ENCODE measurements at places on chromosomes 3 and 15.

DNA sequence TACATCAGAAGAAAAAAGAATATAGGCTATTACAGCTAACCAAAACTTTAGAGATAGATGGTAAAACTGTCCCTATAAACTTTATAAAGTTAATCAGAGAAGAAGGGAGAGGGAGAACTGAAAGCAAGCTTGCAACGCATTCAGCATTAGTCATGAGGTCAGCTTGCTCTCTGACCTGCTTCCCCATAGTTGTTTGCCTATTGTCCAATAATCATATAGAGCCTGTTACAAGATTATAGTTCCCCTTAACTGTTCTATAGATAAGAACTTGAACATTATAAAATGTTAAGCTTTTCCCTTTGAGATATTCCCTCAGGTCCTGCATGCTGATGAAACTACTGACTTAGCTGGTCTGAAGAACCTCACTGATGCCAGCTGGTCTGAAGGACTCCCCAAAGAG is 74.5 kb downstream of the CPNE4 start:
- DNase-seq, result no peak

- DNase-seq, result no peak
Observed at GRCh38 chr15:66139591-66140207, 113.9 kb downstream of the MEGF11 start.

DNA sequence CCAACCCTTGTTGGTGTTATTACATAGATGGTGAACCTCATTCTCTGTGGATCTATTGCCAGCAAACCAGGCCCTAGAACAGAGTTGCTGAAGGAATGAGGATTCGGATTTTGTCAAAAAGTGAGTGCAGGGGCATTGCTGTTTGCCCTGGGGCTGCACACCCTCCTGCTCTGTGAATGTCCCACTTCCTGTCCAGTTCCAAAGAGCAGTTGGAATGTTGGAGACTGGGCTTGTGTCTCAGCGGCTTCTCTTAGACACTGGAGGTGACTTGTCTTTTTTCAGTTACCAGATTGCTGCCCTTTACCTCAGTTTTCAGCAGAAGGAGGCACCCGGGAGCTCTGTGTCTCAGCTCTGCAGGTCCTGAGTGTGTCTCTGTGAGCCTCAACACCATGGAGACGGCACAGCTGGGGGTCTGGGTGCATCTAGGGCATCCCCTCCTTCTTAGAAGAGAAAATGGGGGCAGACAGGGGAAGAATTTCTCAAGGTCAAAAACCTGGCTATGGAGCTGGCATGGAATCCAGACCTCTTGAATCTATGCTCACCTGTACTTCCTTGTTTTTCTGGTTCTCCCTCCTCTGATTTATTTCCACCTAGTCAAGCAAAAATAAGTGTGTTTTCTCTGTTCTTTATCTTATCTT is 46.3 kb downstream of the LIMD1 start:
- no peak for DNase-seq

DNA sequence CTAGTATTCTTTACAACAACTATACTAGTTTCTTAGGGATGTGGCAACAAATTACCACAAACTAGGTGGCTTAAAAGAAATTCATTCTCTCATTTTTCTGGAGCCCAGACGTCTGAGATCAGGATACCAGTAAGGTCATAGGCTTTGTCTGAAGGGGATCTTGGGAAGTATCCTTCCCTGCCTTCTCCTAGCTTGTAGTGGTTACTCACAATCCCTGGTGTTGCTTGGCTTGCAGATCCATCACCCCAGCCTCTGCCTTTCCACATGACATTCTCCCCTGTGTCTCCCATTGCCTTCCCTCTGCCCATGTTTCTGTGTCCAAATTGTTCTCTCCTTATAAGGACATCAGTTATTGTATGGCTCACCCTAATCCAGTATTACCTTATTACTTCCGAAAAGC is 24.3 kb upstream of the CLDN1 start:
- DNase-seq, result no peak

DNA sequence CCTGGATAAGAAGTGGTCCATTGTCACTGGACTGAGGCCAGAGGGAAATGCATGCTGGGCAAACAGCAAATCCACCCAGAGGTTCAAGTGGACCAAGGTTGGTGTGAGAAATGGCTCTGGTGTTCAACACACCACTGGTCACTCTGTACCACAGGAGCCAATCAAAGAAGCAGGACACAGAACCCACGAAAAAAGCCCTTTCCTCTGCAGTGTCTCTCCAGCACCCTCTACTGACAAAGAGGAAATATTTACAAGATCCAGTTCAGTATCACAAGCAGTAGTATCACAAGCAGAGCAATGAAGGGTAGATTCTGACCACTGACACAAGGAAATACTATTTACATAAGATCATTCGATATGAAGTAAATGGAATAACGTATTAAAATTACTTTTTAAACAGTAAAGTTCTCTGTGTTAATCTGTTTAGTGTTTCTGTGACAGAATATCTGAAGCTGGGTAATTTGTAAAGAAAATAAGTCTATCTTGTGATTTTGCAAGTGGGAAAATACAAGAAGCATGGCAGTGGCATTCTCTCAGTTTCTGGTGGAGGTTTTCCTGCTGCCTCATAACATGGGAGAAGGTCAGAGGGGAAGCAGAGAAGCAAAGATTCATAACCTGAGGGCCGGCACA is 390.7 kb downstream of the EFHB start:
- DNase-seq, result peak; percentile 33

- no peak for DNase-seq
Observed at GRCh38 chr15:58842713-58843396, 71.8 kb downstream of the MINDY2 start.
